Stimulated activated CD8-positive, alpha-beta memory T cell treated with anti-CD3 and anti-CD28 coated beads, Interleukin-7, amount 100 ng/mL, for 24 hours (primary cell): ENCODE measurements at places on chromosomes 2 and 18.

GRCh38 chr2:88451811-88452564, 505 bp downstream of the FOXI3 start:
- DNase-seq = no peak

GRCh38 chr2:8720741-8721140, 38.9 kb downstream of the ID2 start:
- DNase-seq = no peak

- DNase-seq = no peak
Measured at GRCh38 chr2:68411397-68412126, 46.5 kb downstream of the PLEK start.

GRCh38 chr2:138831154-138831553, 51.0 kb upstream of the NXPH2 start:
- no peak for DNase-seq

DNA sequence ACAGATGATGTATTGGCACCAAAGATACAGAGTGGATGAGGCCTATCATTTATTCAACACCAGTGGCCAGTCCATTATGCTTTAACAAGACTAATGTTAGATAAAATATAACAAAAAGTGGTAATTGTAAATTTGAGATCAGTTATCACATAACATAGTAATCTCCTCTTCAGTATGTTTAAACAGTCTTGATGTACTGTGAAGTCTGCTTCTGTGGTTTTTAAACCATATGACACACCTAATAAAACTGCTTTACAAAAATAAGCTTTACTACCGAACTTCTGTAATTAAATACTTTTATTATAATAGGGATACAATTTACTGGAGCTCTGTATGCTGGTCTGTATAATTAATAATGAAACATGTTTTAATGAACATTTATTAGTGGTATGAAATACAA, 2156.1 kb upstream of the CELF4 start:
- DNase-seq = no peak

DNA sequence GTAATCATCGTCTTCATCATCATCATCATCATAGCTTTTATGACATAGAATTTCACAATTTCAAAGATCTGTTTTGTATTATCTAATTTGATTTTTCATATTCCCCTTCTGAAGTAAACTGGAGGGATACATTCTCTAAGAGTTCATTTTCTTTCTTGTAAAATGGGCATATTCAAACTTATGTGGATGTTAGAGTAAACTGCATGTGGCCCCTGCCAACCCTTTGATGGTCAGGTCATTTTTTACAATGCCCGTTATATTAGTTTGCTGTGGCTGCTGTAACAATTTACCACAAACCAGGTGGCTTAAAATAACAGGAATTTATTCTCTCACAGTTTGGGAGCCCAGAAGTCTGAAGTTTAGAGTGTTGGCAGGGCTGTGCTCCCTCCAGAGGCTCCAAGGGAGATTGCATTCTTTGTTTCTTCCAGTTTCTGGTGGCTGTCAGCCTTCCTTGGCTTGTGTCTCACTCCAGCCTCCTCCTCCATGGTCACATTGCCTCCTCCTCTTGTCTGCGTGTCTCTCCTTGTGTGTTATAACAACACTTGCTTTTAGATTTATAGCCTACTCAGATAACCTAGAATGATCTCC, 127.5 kb upstream of the MMADHC start:
- DNase-seq = no peak

DNA sequence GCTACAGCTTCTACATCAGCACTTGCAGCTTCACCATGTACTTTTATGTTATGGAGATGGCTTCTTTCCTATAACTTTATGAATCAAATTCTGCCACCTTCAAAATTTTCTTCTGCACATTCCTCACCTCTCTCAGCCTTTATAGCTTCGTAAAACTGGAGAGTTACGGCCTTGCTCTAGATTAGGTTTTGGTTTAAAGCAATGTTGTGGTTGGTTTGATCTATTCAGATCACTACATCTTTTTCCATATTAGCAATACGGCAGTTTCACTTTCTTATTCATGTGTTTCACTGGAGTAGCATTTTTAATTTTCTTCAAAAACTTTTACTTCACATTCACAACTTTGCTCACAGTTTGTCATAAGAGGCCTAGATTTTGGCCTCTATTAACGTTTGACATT, 242.9 kb upstream of the GYPC start:
- DNase-seq = no peak

GRCh38 chr2:133732982-133733900, 165.0 kb upstream of the NCKAP5 start:
- no peak for DNase-seq

DNA sequence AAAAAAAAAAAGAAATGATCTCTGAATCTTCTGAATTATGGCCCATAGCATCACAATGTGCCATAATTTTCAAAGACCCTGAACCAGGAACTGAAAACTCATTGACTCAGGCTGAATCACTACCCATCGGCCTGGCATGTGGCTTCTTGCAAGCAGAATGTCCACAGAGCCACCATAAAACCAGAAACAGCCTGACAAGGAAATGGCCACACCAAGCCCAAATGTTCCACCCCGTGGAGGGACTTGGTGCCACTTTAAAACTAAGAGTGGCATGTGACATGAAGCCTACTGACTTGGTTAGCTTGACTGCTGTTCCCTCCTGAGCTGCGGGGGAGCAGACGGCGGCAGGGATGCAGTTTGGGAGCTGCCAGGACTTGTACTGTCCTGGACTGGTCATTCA, 71.2 kb upstream of the RBM44 start:
- DNase-seq = no peak

DNA sequence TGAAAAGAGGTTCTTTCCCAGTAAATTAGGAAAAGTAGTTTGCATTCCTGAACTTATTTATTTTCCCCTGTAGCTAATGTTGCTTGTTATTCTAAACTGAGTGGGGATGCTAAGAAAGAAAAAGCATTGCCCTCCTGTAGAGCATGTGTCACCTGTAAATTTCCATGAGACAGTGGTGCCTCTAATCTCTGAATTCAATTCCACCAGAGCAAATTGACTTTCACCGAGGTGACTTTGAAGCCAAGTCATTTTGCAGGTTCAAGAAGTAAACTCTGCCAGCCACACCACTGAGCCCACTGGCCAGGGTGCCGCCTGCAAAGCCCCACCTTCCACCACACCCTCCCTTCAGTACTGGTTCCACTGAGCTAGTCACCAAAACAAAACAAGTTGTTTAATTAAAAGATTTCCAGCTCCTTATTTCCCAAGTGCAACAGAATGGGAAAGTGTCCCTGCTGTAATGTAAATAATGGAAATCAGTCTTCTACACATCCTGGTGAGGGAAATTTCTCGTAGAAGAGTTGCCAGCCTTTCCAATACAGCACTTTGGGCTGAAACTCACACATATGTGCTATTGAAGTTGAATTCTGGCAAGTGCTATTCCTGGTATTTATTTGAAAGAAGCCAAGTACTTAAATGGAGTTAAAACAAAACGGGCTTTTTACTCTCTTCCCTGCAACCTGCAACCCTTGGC, 254.8 kb downstream of the RNF152 start:
- no peak for DNase-seq

DNA sequence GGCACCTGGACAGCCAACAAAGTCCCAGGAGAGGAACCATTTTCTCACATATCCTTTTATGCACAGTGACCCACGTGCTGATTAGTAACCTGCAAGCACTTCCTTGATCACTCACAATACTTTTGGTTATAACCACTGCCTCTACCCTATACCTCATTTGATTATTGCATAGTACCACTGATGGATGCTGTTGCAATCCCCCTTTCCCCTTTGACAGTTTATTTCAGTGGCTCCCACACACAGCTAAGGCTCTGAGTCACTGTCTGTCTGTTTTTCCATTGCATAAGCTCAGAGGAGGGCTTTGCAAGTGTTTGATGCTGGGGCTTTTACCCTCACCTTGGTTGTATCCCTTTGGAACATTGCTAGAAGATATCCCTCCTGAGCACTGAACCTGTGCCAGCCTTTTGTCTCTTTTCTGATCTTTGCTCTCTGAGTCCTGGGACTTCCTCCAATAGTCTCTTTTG, 101.7 kb upstream of the RBBP8 start:
- DNase-seq = no peak
